Activated CD4-positive, alpha-beta T cell treated with anti-CD3 and anti-CD28 coated beads, Interleukin-2, amount 50 U/mL, for 24 hours (primary cell): ENCODE measurements at places on chromosomes 6 and 20.

GRCh38 chr20:3616250-3616649, 46.9 kb downstream of the GFRA4 start:
- no peak for DNase-seq

DNA sequence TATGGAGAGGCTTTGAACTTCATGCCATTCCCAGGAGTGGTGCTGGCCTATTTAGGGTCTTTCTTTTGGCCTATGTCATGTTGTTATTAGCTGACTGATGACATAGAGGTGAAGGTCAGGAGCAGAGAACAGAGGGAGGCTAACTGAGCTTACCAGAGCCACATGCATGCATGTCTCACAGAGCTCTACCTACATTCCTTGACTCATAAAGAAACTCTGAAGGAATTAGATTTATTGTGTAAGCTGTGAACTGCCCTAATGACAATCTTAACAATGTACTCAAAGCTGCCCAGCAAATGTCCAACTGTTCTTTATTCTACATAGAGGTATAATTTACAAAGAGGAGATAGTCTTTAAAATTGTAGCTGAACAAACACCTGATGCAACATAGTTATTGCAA, 192.7 kb upstream of the CNR1 start:
- no peak for DNase-seq

GRCh38 chr20:51319522-51319921, 223.0 kb downstream of the NFATC2 start:
- DNase-seq = no peak

DNA sequence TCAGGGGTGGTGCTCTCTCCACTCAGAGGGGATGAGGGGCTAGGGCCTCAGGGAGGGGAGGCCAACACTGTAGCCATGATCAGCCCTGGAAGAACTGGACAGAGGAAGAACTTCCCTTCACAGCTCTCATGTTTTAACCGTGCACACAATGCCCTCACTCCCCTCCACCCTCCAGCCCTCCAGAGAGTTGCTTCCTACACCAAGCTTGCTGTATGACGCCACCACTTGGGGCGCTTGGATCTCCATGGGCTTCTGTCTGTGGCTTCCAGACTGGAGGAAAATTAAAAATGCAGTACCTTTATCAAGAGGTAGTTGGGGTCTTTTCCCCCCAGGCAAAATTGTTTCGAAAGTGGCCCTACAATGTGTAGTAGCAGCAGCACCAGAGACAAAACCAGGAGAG, 48.4 kb downstream of the ARHGAP40 start:
- no peak for DNase-seq

GRCh38 chr6:75106426-75106825, 99.4 kb downstream of the COL12A1 start:
- no peak for DNase-seq

DNA sequence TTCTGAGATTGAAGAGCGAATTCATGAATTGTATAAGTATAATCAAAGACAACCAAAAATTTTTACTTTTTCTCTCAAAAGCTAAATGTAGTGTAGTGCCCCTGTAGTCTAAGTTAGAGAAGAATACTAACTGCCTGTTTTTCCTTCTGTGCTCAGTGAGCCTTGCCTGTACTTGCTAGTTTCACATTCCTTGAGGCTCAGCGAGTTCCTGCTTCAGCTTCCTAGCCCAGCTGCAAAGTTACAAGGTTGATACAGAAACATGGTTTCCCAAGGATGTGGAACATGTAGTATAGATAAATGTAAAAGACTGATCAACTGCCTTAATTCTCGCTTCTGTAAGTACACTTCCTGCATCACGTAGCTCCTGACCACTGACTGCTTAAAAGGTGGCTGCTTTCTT, 33.1 kb upstream of the SEC63 start:
- DNase-seq = no peak

GRCh38 chr6:2433711-2434110, 188.3 kb upstream of the GMDS start:
- no peak for DNase-seq

DNA sequence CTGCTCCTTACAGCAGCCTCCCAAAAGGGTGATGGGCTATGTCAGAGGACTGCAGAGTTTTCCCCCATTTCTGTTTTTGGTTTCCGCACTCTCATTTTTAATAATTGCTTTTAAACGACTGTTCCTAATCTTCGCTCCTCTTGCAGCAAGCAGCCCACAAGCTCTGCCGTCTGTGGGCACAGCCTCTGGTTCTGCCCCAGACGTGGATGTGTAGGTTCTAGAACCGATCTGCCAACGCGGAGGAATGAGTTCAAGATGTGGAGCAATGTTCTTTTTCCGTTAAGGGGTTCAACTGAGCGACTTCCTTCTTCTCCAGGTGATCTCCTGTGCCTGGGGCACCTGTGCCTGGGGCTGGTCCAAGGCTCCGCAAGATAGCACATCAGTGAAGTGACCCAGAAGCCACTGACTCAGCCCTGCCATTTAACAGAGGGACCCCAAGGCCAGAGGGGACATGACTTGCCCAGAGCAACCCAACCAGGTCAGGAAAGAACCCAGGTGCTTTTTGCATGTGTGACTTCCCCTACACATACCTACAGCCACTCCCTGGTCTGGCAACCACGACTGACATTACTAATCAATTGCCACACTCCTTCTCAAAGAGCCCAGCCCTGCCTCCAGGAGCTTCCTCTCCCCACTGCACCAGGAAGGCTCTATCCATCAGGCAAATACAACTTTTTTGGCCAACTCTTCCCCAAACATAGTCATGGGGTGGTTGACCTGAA, 22.7 kb downstream of the PMEPA1 start:
- DNase-seq = no peak
